ENCODE measurements at places on chromosomes 7 and 10. TPM values are rescaled to one million over a fixed set of nuclear protein-coding genes. Genes with fewer than 3 reads are reported as not detected.

GRCh38 chr10:129860396-129860795, 103.7 kb downstream of the EBF3 start:
- no peak for DNase-seq
- H3K4me3 ChIP-seq, result no peak overlapping the region
- H3K36me3 ChIP-seq, result no peaks in the 10 kb centered on the region

- H3K27me3 ChIP-seq, result no peaks in the 10 kb centered on the region
- H3K36me3 ChIP-seq, result no peaks in the 10 kb centered on the region
- no peak for DNase-seq
- H3K4me3 ChIP-seq, result no peak overlapping the region
- no peaks in the 10 kb centered on the region for H3K4me1 ChIP-seq
- no peak overlapping the region for H3K27ac ChIP-seq
Measured at GRCh38 chr10:61280303-61280702, 172.9 kb downstream of the TMEM26 start.

SHTN1 gene
- total RNA-seq, result 28.4 TPM

DNA sequence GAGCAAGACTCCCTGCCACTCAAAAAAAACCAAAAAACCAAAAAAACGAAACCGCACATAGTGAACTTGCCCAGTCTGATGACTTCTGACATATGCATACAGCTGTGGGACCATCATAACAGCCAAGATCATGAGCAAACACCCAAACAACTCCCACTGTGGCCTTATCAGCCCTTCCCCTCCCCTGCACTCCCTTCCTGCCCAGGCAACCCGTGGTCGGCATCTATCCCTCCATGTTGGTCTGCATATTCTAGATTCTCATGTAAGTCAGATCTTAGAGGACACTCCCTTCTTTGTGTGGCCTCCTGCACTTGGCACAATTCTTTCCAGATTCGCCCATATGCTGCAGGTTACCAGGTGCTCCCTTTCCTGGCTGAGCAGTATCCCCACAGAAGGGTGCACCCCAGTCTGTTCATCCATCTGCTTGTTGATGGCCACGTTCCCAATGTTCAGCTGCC, 72.8 kb downstream of the GNA12 start:
- no peak for DNase-seq
- no peaks in the 10 kb centered on the region for H3K27me3 ChIP-seq
- no peaks in the 10 kb centered on the region for H3K4me1 ChIP-seq
- no peak overlapping the region for H3K27ac ChIP-seq

GRCh38 chr7:138871814-138872090, 73.8 kb upstream of the ATP6V0A4 start:
- no peak overlapping the region for H3K4me3 ChIP-seq
- H3K27me3 ChIP-seq, result no peaks in the 10 kb centered on the region
- H3K4me1 ChIP-seq, result no peaks in the 10 kb centered on the region
- peaks cover 5% of the 10 kb centered on the region for H3K36me3 ChIP-seq
- H3K27ac ChIP-seq, result no peak overlapping the region

DNA sequence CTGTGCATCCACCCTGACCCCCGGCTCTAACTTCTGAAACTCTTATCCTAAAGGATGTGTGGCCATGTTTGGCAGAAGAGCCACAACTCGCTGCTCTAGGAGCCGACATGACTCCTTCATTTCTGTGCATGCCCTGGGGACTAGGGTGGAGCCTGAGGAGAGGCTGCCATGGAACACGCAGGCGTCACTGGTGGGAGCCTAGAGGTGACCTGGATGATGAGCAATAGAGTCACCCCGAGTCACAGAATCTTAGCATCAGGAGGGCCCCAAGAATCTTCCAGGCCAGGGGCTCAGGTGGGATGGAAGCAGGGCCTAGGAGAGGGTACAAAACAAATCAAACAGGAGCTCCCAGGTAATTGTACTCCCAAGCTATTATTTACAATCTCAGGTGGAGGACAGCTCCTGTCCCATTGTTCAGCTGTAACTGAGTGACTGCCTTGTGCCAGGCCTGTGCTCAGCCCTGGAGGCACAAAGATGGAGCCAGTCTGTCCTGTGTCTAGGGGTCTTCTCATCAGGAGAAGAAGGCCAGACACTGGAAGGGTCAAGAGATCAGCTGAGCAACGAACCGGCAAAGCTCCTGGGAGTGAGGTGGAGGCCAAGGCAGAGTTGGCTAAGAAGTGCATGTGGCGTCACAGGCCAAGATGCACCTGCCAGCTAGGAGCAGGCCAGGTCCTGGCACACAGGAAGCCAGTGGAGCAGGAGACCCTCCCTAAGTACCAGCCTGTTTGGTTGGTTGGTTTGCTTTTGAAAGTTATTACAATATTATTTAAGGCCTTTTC, 5.8 kb upstream of the ZNF22 start:
- peaks cover 8% of the 10 kb centered on the region for H3K4me1 ChIP-seq
- peaks cover 2% of the 10 kb centered on the region for H3K36me3 ChIP-seq
- peak overlapping the region; percentile 72 for H3K27ac ChIP-seq

DNA sequence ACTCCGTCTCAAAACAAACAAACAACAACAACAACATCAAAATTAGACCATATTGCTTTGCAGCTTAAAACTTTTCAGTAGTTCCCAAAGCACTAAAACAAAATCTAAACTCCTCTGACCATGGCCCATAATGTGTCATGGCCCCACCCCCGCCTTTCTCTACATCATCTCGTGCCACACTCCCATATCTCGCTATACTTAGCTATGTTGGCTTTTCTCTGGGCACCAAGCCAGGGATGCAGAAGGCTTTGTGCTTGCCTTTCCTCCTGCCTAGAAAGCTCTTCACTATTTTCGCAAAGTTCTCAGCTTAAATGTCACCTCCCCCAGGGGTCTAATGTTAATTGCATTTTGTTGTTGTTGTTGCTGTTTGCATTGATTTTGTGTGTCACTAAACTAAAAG, 15.1 kb upstream of the SLC16A12 start:
- no peaks in the 10 kb centered on the region for H3K36me3 ChIP-seq
- H3K4me1 ChIP-seq, result no peaks in the 10 kb centered on the region
- peak; percentile 36 for DNase-seq
- no peak overlapping the region for H3K4me3 ChIP-seq
- no peaks in the 10 kb centered on the region for H3K27me3 ChIP-seq

DNA sequence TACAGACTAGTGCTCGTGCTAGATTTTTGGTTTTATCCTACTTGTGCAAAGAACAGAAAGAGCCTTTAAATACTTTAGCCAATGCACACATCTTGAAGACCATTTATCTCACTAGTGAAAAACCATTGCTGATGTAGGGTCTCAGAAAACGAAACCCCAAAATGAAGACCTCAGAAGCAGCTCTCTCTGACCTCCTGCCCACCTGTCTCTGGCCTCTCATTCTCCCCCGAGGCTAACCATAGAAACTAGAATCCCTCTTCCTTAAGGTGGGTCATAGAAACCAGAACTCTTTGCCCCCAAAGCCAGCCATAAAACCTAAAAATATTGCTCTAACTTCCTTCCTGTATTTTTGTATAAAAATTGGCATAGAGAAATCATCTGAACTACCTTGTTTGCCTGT, 112.2 kb downstream of the KIF20B start:
- H3K27me3 ChIP-seq, result no peaks in the 10 kb centered on the region
- no peak overlapping the region for H3K4me3 ChIP-seq
- no peaks in the 10 kb centered on the region for H3K36me3 ChIP-seq

GRCh38 chr7:104231054-104232046, 23.5 kb upstream of the ORC5 start:
- no peak overlapping the region for H3K4me3 ChIP-seq
- no peaks in the 10 kb centered on the region for H3K27me3 ChIP-seq
- no peak overlapping the region for H3K27ac ChIP-seq
- peak; percentile 79 for DNase-seq
- H3K36me3 ChIP-seq, result no peaks in the 10 kb centered on the region
- H3K4me1 ChIP-seq, result no peaks in the 10 kb centered on the region

PRLHR gene
- total RNA-seq, result not detected

DNA sequence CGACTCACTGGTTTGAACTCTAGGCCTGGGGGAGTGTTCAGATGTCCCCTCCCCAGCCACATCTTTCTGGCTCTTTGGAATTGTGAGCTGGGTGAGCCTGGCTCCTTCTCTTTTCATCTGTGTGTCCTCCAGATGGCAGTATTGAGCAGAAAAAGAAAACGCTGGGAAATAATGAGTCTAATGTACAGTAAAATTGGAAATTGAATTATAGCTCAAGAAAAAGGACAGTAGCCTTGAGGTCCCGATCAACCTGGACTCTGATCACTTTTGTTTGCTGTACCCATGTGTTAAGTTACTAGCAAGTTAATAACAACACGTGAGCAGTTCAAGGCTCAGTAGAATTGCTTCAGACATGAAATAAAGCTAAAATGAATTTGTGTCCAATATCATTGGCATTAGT, 77.9 kb downstream of the SNX10 start:
- DNase-seq, result peak; percentile 45
- H3K4me1 ChIP-seq, result no peaks in the 10 kb centered on the region
- H3K36me3 ChIP-seq, result no peaks in the 10 kb centered on the region

DOCK4 gene
- total RNA-seq, result 59.2 TPM

- H3K4me1 ChIP-seq, result no peaks in the 10 kb centered on the region
- H3K27me3 ChIP-seq, result no peaks in the 10 kb centered on the region
- DNase-seq, result no peak
- no peak overlapping the region for H3K27ac ChIP-seq
- no peaks in the 10 kb centered on the region for H3K36me3 ChIP-seq
Measured at GRCh38 chr7:115962340-115962739, 68.2 kb downstream of the TFEC start.

DNA sequence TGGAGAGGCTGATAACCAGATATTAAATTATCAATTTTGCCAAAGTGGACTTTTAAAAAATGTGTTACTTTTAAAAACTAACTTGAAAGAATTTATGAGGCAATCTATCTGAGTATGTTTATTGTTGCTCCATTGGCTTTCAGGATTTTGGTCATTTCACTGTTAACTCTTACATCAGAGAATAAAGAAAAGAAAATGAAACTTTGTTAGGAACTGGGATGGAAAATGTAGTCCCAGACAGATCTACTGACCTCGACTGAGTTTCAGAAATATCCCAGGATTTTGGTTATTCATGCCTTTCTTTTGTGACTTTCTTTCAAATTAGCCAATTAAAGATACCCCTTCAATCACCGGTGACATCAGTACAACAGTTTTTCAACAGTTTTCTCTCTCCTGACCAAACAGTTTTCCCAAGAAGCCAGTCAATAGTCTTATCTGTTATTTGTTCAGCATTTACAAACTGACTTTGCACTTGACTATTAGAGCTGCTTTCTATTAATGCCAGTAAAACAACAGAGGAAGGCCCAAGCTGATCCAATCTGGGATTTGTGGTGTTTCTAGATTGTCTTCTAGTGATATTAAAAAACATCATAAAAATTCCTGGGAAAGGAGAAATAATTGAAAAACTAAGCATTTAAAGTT, 35.8 kb downstream of the NRBF2 start:
- H3K27ac ChIP-seq, result no peak overlapping the region
- H3K4me1 ChIP-seq, result peaks cover 11% of the 10 kb centered on the region
- peaks cover 7% of the 10 kb centered on the region for H3K36me3 ChIP-seq
- H3K4me3 ChIP-seq, result no peak overlapping the region
- no peaks in the 10 kb centered on the region for H3K27me3 ChIP-seq
- no peak for DNase-seq

DNA sequence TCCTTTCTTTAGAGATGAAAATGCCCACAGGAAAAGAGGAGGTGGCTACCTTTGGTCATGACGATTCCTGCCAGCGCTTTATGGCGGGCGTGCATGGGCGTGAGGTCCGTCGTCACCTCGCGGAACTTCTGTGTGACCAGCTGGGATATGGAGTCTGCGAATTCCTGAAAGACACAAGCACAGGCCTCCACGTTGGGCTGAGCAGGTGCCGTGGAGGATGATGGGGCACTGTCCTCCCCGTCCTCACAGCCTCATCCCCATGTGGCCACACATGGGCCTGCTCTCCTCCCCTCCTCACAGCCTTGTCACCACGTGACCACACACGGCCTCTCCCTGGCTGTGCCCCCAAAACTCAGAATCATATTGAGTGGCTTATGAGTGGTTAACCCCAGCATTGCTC, 214.7 kb downstream of the WDR37 start:
- H3K27ac ChIP-seq, result no peak overlapping the region
- H3K36me3 ChIP-seq, result no peaks in the 10 kb centered on the region
- no peak overlapping the region for H3K4me3 ChIP-seq
- DNase-seq, result no peak

- no peaks in the 10 kb centered on the region for H3K27me3 ChIP-seq
- no peaks in the 10 kb centered on the region for H3K4me1 ChIP-seq
- no peak overlapping the region for H3K4me3 ChIP-seq
- no peak overlapping the region for H3K27ac ChIP-seq
Measured at GRCh38 chr10:5570979-5571810, 46.4 kb downstream of the CALML3 start.

APBB1IP gene
- 26.0 TPM for total RNA-seq

GNGT1 gene
- total RNA-seq, result not detected

GRCh38 chr7:44587843-44588711, 6.0 kb upstream of the TMED4 start:
- peak; percentile 43 for DNase-seq
- no peaks in the 10 kb centered on the region for H3K27me3 ChIP-seq
- H3K4me3 ChIP-seq, result no peak overlapping the region
- H3K27ac ChIP-seq, result no peak overlapping the region
- no peaks in the 10 kb centered on the region for H3K36me3 ChIP-seq

DNA sequence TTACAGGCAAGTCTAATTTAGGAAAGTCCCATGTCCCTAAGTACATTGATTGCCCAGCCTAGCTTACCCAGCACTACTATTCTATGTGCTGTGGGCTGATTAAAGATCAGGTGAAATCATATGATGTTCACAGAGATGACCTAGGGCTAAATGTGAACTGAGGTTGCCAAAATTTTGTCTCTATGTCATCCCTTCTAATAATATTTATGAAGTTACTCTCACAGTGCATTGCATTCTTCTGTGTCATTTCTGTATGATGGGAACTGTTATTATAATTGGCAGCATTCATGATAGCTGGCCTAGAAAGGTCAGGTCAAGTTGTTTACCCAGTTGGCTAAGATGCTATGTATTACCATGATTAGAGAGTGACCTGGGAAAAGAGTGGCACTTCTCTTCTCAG, 2.8 kb upstream of the PDK4 start:
- DNase-seq, result no peak
- no peaks in the 10 kb centered on the region for H3K36me3 ChIP-seq
- H3K27me3 ChIP-seq, result no peaks in the 10 kb centered on the region
- H3K4me1 ChIP-seq, result peaks cover 18% of the 10 kb centered on the region
- H3K27ac ChIP-seq, result no peak overlapping the region
- H3K4me3 ChIP-seq, result no peak overlapping the region

EN2 gene
- total RNA-seq, result 0.06 TPM

DNA sequence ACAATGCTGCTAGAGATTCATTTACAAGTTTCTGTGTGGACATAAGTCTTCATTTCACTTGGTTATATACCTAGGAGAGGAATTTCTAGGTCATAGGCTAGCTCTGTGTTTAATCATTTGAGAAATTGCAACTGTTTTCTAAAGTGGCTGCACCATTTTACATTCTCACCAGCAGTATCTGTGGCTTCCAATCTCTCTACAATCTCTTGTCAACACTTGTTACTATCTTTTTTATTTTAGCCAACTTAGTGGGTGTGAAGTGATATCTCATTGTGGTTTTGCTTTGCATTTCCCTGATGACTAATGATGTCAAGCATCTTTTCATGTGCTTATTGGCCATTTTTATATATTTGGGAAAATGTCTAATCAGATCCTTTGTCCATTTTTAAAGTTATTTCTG, 53.0 kb upstream of the DRGX start:
- H3K4me3 ChIP-seq, result no peak overlapping the region
- no peak for DNase-seq
- H3K36me3 ChIP-seq, result peaks cover 3% of the 10 kb centered on the region
- no peaks in the 10 kb centered on the region for H3K27me3 ChIP-seq

Measured in lung (tissue), 17 donors.